Frontal cortex (tissue), 4 donors: ENCODE measurements at places on chromosomes 4 and X. TPM values are rescaled to one million over a fixed set of nuclear protein-coding genes. Genes with fewer than 3 reads are reported as not detected.

Gene SPACA5
- total RNA-seq = not detected

Gene AFF2
- 313 TPM for total RNA-seq

Gene NLGN3
- 15.1 TPM for total RNA-seq

Gene POU4F2
- total RNA-seq = not detected

Gene DRD5
- 2.0 TPM for total RNA-seq

Gene PHOX2B
- total RNA-seq = not detected

Gene FMR1NB
- not detected for total RNA-seq

Gene GPR34
- 7.3 TPM for total RNA-seq

Gene PLXNB3
- total RNA-seq = 0.82 TPM

Gene ING2
- 16.3 TPM for total RNA-seq

Gene BEX2
- 110 TPM for total RNA-seq

Gene TMSB15C
- 43.2 TPM for total RNA-seq

Gene MAGEB17
- total RNA-seq = not detected

Gene PPP4R3C
- not detected for total RNA-seq

Gene NPY2R
- 12.6 TPM for total RNA-seq

Gene ALPK1
- 4.9 TPM for total RNA-seq

Gene RNF175
- total RNA-seq = 31.0 TPM

Gene MID1
- 7.7 TPM for total RNA-seq

Gene SLC9A7
- 30.6 TPM for total RNA-seq

Gene MAGEA4
- total RNA-seq = not detected

Gene OTC
- total RNA-seq = 0.41 TPM

Gene SERTM2
- total RNA-seq = under 0.01 TPM

Gene NKX3-2
- total RNA-seq = not detected

Gene COL4A6
- 2.0 TPM for total RNA-seq
